ENCODE measurements at places on chromosomes 13 and 19. TPM values are rescaled to one million over a fixed set of nuclear protein-coding genes. Genes with fewer than 3 reads are reported as not detected.

DNA sequence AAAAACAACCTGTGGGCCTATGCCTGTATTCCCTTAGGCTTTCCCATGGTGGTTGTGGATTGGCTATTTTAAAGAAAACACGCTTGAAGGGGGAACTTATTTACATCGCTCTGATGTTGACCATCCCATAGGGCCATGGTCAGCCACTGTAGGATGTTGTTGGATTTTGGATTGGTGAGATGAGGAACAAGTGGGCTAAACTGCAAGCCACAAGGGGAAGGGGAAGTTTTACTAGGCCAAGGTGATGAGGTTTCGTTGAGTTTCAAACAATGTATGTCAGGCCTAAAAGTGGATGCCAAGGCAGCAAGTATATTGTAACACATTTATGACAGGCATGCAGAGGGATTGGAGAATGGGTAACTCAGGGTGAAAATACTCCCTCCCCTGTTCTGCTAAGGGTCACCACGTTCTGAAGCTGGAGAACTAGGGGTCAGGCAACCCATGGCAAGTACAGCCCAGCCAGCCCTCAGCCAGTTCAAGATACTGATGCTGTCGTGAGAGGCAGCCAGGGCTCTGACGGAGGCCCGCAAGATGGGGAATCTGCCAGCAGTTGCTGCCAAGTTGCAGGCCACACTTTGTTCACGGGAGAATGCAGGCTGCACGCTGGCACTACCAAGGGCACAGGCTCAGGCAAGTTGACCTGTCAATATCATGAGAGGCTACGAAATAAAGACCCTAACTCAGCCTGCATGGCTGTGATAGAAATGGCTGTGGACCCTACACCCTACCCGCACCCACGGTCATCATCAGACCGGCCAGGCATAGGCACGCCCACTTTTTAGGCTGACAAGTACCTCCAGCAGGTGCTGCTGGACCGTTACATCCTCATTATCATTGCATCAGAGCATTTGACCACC is 11.1 kb downstream of the IRGC start:
- DNase-seq, result no peak

DNA sequence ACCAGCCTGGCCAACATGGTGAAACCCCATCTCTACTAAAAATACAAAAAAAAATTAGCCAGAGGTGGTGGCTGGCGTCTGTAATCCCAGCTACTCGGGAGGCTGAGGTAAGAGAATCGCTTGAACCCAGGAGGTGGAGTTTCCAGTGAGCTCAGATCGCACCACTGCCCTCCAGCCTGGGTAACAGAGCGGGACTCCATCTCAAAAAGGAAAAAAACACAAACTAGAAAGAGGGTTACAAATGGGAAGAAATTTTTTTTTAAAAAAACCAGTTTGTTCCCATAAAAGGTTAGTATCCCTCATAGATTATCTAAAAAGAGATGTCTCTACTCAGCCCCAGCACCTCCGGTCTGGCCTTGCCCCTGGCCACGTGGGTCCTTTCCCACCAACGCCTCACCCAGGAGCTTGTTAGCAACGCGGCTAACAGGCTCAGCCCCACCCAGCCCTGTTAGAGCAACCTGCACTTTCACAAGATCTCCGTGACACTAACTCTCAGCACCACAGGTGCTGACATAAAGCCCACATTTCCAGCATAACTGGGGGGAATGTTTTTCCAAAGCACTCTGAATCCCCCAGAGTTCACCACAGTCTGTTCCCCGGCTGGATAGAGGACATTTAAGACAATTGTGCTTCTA is 4.3 kb downstream of the DMKN start:
- DNase-seq, result peak; percentile 78

- DNase-seq, result no peak
These were observed 154.1 kb downstream of the OLFM4 start for GRCh38 chr13:53182724-53183123.

DNA sequence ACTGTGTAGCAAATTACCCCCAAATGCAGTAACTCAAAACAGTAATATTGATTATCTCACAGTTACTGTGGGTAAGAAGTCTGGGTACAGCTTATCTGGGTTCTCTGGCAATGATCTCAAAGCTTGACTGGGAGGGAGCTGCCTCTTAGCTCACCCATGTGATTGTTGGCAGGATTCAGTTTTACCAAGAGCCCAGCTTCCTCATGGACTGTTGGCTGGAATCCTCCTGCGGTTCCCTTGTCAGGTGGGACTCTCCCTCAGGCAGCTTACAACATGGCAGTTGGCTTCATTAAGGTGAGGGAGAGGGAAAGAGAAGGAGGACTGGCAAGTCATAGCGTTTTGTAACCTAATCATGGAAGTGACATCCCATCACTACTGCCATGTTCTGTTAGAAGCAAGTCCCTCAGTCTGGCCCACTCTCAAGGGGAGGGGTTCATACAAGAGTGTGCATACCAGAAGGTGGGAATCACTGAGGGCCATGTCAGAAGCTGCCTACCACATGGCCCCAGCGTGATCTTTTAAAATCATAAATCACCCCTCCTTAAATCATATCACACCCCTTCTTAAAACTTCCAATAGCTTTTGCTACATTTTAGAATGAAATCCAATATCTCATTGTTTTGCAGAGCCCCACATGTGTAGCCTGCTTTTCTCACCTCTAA is 108.1 kb downstream of the OLFM4 start:
- no peak for DNase-seq

DNA sequence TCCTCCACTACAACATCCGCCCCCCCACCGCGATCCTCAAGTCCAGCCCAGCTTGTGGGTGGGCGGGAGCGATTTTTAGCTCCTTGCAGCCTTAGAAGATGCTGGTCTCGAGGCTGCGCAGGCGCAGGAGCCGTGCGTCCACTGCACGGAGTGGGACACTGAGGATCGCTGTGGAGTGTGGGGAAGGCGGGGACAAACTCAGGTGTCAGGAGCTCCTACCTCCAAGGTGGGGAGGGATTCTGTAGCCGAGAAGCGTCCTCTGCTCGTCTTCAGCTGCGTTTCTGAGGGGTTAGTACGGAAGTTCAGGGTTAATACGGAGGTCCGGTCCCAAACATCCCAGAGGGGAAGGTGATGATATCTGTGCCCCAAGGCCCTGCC is at the start of gene RTBDN:
Gene RTBDN, minus strand, starts transcription at position 14 of the 378 bp plus-strand sequence. CDS start 4,600 bp downstream, outside the sequence.
- DNase-seq, result peak; percentile 71

GRCh38 chr19:1482361-1483130 is 3.5 kb upstream of the C19orf25 start:
- no peak for DNase-seq

GRCh38 chr13:112325920-112326645 is 50.1 kb upstream of the SPACA7 start:
- no peak for DNase-seq

DNA sequence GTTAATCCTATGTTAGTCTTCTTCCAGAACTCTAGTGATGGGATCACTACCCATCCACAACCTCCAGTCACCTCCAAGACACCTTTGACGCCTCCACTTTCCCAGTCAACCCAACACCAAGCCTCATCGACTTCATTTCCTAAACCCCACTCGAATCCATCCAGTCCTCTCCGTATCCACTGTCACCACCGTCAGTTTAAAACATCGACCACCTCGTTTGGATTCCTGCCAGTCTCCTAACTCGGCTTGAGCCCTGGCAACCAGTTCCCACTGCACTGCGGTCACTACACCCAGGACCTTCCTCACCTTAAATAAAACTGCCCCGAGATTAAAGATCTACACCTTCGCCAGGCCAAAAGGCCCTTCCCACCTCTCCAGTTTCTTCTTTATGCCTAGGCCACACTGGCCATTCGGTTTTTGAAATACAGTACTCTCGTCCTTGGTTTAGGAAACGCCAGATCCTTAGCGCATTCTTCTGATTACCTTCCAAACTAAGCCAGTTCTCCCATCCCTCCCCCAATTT is 1.2 kb downstream of the MTIF3 start:
- DNase-seq, result peak; percentile 22

GRCh38 chr19:16883522-16883921 is 5.3 kb upstream of the F2RL3 start:
- DNase-seq, result no peak

GRCh38 chr13:98989469-98990235 is 11.8 kb upstream of the DOCK9 start:
- no peak for DNase-seq

DNA sequence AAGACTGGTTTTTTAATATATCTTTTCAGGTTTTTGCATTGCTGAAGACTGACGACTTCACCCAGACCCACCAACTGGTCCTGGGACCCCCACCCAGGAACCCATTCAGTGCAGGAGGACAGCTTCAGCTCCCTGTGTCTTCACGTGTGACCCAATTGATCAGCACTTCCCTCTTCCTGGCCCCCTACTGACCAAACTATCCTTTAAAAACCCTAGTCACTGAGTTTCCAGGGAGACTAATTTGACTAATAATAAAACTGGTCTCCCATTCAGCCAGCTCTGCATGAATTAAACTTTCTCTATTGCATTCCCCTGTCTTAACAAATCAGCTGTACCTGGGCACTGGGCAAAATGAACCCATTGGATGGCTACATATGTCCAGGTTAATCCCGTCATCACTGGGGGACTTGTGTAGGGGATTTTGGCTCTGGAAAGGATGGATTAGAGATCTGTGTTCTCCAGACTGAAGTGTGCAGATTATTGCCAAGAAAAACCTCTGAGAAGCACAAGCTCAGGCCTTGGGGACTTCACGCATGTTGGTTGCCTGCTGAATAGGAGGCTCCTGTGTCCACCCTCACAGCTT is 16.3 kb upstream of the PARP4 start:
- DNase-seq, result peak; percentile 78

AMH gene
- 2.6 TPM for total RNA-seq

CALR3 gene
- total RNA-seq, result not detected

OR10H1 gene
- total RNA-seq, result not detected

KLK14 gene
- total RNA-seq, result not detected

RASA3 gene
- 20.7 TPM for total RNA-seq

SLC10A2 gene
- not detected for total RNA-seq

UPK1A gene
- total RNA-seq, result not detected

COX6B2 gene
- total RNA-seq, result 2.9 TPM

SERPINE3 gene
- total RNA-seq, result 0.17 TPM

ZNF490 gene
- 8.5 TPM for total RNA-seq

MBD3L3 gene
- not detected for total RNA-seq
